ENCODE measurements at places on chromosomes 1 and 21.

- peak; percentile 55 for DNase-seq
These were observed 82.0 kb upstream of the ROR1 start for GRCh38 chr1:63691701-63692425.

DNA sequence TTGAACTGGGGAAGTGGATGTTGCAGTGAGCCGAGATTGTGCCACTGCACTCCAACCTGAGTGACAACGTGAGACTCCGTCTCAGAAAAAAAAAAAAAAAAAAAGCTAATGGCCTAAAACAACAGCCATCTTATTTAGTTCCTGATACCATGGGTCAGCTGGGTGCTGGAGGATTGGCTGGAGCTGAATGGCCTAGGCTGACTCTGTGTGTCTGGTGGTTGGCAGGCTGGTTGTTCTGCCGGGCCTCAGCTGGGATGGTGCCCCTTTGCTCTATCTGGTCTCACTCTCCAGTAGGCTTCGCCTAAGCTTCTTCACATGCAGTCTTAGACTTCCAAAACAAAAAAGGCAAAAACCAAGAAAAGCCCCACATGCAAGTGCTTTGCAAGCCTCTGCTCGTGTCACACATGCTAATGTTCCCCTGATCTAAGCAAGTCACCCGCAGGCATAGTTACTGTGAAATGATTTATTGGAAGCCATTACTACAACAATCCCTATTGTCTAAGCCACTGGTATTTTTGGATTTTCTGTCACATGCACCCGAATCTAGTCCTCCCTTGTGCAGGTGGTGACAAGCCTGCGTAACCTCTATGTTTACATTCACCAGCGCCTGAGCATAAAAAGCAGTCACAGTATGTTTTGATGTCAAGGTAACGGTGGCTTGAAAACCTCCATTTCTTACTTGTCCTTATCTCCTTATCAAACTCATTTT, 39.6 kb upstream of the KANK4 start:
- DNase-seq = no peak

GRCh38 chr21:27240839-27241238, 274.0 kb upstream of the ADAMTS5 start:
- DNase-seq = no peak

DNA sequence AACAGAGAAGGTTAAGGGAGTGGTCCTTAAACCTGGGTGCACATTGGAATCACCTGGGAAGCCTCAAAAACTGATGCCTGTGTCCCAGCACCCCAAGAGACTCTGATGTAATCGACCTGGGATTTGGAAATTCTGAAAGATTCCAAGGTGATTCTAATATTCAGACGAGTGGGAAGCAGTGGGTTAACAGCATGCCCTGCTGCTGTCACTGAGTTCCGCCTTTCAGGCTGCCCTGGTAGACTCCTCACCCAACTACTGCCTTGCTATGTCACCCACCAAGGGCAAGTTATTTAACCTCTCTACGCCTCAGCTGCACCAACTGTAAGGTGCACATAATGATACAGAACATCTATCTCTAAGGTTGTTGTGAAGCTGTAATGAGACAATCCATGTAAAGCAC, 59.2 kb downstream of the CD34 start:
- DNase-seq = no peak

GRCh38 chr1:12144236-12144635, 22.6 kb upstream of the TNFRSF1B start:
- DNase-seq = no peak

DNA sequence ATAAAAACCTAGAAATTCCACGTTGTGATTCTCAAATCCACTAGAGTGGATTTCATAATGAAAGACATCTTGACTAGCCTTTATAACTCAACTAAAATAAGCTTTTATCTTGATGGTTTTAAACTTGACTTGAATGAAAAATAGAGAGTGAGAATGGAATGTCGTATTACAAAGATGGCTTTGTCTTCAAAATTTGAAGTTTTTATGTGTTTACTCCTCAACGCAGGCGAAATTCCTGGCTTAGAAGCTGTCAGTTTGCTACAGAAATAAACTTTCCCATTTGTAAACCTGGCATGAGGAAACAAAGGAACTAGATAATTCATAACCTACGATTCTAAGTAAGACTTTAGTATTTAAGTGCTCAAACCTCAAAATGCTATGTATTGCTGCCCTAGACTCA, 90.0 kb upstream of the KRTAP19-8 start:
- no peak for DNase-seq

All from WERI-Rb-1 (cell line).